Osteocyte (in vitro differentiated cells): ENCODE measurements at places on chromosomes 12 and 14.

DNA sequence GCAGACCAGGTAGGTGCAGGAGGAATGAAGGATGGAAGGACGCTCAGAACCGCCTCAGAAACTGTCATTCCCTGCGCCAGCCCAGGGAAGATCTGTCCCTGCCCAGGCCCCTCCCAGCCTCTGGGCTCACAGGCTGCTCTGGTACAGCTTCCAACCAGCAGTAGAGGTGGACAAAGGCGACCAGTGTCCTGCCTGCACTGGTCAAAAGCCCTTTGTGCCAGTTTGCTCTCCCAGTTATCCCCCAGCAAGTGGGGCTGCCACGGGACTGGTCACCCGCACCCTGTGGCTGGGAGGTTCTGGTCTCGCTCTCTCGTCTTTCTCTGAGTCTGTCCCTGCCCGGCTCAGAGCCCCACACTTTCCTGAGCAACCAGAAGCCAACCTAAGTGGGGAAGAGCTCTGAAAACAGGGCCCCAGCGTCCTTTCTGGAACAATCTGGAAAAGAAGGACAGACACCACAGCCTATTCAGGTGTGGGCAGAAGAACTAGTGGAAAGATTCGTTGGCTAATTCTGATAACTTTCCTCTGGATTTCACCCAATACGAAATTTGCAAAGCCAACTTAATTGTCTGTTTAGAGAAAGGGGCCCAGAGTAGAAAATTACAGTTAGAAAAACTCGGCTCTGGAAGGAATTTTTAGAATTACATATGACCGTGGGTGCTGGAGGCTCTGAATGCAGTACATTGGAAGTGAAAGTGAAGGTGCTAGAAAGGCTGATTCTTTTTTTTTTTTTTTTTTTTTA lies 21.7 kb downstream of the SNRNP35 start:
- H3K27ac ChIP-seq, result peak overlapping the region; percentile 94
- H3K36me3 ChIP-seq, result peaks cover 29% of the 10 kb centered on the region
- peaks cover 15% of the 10 kb centered on the region for H3K4me1 ChIP-seq
- no peak for DNase-seq

DNA sequence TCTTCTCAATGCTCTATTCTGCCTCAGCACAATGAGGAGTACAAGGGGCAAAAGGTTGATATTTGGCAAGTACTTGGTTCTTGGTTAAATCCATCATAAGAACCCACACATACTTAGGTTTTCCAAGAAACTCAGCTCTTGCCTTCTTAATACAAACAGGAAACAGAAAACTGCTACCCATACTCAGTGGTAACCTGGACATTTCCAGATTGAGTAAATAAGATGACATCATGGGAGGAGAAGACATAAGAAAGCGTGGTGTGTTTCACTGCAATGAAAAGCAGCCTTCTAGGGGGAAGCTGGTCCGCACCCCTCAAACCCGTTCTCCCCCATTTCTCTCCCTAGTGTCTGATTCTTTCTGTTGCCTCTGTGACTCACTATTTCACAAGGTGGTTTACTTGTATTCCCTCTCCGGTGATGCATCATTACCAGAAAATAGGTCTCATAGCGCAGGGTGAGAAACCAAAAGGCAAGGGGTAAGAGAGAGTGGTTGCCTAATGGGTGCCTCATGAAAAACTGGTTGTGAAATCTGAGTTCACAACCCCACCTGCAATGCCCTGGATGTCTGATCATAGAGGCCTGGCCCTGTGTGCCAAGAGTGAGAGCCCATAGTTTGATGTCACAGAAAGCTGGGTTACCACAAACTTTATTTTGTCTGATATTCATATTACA lies 326.5 kb upstream of the TBX3 start:
- DNase-seq, result no peak
- peaks cover 5% of the 10 kb centered on the region for H3K27me3 ChIP-seq
- no peak overlapping the region for H3K27ac ChIP-seq

- H3K4me3 ChIP-seq, result no peak overlapping the region
- peaks cover 26% of the 10 kb centered on the region for H3K27me3 ChIP-seq
- H3K27ac ChIP-seq, result no peak overlapping the region
- no peak for DNase-seq
- no peaks in the 10 kb centered on the region for H3K4me1 ChIP-seq
Measured at GRCh38 chr14:60008042-60008441, 83.7 kb upstream of the PCNX4 start.

- no peaks in the 10 kb centered on the region for H3K4me1 ChIP-seq
- DNase-seq, result no peak
- no peaks in the 10 kb centered on the region for H3K36me3 ChIP-seq
Measured at GRCh38 chr12:108169708-108170107, 40.6 kb downstream of the WSCD2 start.

DNA sequence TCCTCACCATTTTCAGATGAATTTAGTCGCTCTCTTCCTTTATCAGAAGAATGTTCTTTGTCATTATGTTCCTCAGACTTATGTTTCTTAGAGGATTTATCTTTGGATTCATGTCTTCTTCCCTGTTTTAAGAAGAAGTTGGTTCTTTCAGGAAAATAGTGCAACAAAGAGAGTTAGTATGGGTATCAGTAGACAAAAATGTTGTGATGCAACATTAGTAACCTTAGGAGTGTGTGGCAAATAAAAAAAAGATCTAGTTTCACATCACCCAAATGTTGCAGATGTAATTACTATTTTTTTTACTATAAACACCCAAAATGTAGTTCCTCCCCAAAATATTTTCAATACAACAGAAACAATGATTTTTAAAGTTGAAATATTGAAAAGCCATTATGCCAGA lies 7.8 kb downstream of the RSRC2 start:
- H3K36me3 ChIP-seq, result peaks cover 66% of the 10 kb centered on the region
- H3K4me1 ChIP-seq, result peaks cover 56% of the 10 kb centered on the region
- peak overlapping the region; percentile 67 for H3K27ac ChIP-seq
- no peak for DNase-seq
- H3K4me3 ChIP-seq, result peak overlapping the region; percentile 5
- no peaks in the 10 kb centered on the region for H3K27me3 ChIP-seq

GRCh38 chr14:97602438-97603117 lies 805.4 kb downstream of the VRK1 start:
- H3K27ac ChIP-seq, result no peak overlapping the region
- no peak for DNase-seq
- H3K4me1 ChIP-seq, result no peaks in the 10 kb centered on the region
- H3K36me3 ChIP-seq, result no peaks in the 10 kb centered on the region
- no peak overlapping the region for H3K4me3 ChIP-seq
- H3K27me3 ChIP-seq, result no peaks in the 10 kb centered on the region

GRCh38 chr12:40104461-40105264 lies 1.2 kb downstream of the SLC2A13 start:
- H3K4me3 ChIP-seq, result peak overlapping the region; percentile 67
- H3K27me3 ChIP-seq, result peaks cover 12% of the 10 kb centered on the region
- H3K4me1 ChIP-seq, result peaks cover 24% of the 10 kb centered on the region
- H3K27ac ChIP-seq, result no peak overlapping the region
- no peak for DNase-seq

- no peaks in the 10 kb centered on the region for H3K4me1 ChIP-seq
- no peaks in the 10 kb centered on the region for H3K36me3 ChIP-seq
- no peak overlapping the region for H3K27ac ChIP-seq
- H3K27me3 ChIP-seq, result no peaks in the 10 kb centered on the region
- DNase-seq, result no peak
- H3K4me3 ChIP-seq, result no peak overlapping the region
Measured at GRCh38 chr14:72708708-72709475, 185.0 kb downstream of the DPF3 start.

DNA sequence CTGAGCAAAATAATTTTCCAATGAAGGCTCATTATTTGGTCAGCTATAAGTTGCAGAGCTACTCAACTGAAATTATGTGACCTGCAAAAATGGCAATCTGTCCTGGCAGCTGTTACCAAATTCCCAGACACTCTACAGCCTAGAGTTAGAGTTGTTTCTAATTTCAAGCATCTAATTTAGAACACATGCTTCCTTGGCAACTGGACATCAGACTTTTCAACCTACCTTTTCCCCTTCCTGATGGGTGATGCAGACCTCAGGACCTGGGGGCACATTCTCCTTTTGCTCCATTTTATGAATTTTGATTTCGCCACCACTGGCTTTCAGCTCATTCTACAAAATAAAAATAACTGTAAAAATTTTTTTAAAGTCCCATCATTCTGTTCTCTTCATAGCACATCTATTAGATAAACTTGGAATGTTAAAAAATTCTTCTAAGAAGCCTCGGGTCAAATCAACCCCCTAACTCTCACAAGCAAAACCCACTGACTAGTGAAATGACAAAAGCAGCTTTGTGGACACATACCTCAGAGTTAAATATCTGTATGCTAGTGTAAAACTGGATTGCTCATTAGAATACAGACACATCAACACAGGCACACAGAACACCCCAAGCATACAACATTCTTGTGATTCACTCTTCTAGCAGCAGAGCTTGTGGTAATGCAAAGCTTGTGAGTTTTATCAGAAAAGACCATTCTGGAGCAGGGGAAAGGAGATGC lies 33.5 kb upstream of the CERS5 start:
- no peaks in the 10 kb centered on the region for H3K27me3 ChIP-seq
- H3K27ac ChIP-seq, result peak overlapping the region; percentile 57
- H3K36me3 ChIP-seq, result peaks cover 51% of the 10 kb centered on the region
- peaks cover 31% of the 10 kb centered on the region for H3K4me1 ChIP-seq
- no peak for DNase-seq
- no peak overlapping the region for H3K4me3 ChIP-seq

DNA sequence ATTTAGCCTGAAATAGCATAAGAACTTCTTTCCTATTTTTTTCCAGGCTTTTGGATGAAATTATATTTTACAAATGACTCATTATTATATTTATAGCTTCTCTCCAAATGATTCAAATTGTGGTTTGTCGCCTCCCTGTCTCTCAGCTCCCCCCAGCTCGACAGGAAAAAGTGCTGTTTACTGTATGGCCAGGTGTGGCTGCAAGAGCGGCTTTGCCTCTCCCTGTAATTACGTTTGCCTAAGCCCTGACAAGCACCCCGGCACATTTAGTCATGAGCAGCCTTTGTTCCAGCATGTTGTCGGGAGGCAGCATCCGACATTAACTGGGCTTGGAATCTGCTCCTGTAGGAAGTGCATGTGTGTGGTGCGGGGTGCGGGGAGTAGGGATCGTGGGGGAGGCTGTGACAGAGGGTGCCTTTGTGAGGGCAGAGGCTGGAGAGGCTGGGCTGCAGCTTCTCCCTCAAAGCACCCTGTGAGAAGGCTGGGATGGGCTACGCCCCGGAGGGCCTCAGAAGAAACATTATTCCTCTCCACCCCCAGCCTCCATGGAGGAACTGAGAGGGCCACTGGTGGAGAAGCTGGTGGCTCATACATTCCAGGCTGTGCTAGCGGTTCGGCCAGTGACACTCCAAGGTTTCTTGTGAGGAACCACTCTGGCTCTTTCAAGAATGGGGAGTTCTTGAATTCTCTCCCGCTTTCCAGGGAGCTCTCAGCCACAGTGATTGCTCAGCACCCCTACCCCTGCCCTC lies 42.1 kb upstream of the CTDSP2 start:
- H3K27ac ChIP-seq, result peak overlapping the region; percentile 87
- H3K4me1 ChIP-seq, result peaks cover 59% of the 10 kb centered on the region
- H3K4me3 ChIP-seq, result no peak overlapping the region
- DNase-seq, result no peak

GRCh38 chr12:27667540-27667939 lies 28.7 kb upstream of the REP15 start:
- peaks cover 76% of the 10 kb centered on the region for H3K36me3 ChIP-seq
- no peak overlapping the region for H3K4me3 ChIP-seq
- no peak overlapping the region for H3K27ac ChIP-seq
- peaks cover 7% of the 10 kb centered on the region for H3K4me1 ChIP-seq
- no peak for DNase-seq
- no peaks in the 10 kb centered on the region for H3K27me3 ChIP-seq

DNA sequence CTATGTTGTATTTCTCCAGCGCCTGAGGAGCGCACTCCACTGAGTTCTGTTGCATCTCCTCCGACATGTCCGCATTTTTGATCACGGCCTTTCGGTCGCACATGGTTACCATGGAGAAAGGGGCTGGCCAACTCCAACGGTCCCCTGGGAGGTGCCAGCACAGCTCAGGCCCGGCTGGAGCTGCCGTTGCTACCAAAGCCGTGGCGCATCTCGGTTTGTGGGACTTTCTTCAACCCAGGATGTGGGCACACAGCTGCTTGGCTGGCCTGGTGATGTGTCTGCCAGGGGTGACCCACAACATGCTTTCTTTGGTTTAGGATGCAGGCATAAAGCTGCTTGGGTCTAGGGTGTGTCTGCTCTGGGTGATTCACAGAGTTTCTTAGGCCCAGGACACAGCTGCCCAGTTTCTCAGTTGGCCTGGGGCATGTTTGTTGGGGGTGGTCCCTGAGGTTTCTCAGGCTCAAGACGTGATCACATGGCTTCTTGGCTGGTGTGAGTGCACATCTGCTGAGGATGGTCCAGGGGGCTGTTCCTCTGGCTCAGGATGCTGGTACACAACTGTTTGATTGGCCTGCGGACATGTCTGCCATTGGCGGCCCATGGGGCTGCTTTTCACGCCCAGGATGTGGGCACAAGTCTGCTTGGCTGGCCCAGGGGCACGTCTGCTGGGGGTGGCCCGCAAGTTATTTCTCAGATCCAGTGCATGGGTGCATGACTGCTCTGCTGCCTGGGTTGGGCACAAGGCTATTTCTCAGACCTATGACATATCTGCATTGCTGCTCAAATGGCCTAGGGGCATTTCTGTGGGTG lies 25.9 kb upstream of the GTF2A1 start:
- H3K27ac ChIP-seq, result no peak overlapping the region
- H3K27me3 ChIP-seq, result no peaks in the 10 kb centered on the region
- H3K36me3 ChIP-seq, result no peaks in the 10 kb centered on the region
- no peak overlapping the region for H3K4me3 ChIP-seq
- DNase-seq, result no peak
- H3K4me1 ChIP-seq, result no peaks in the 10 kb centered on the region

DNA sequence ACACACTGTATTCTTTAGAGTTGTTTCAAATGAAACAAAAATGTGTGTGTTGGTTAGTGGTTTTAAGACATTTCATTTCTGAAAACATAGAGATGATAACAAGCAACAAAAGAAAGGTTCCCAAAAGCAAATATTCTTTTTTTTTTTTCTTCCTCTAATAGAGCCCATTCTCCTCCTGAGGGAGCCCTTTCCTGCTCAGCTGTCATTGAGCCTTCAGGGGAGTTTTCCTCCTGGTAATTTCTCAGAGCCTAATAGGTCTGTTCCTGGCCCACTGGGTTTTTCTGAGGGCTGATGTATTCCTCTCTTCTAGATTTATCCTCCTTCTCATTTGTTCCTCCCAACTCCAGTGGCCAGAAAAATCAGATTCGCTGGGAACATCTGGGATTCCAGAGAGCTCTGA lies 654.5 kb downstream of the NOVA1 start:
- no peaks in the 10 kb centered on the region for H3K4me1 ChIP-seq
- no peaks in the 10 kb centered on the region for H3K36me3 ChIP-seq
- H3K27ac ChIP-seq, result no peak overlapping the region
- no peaks in the 10 kb centered on the region for H3K27me3 ChIP-seq
- no peak overlapping the region for H3K4me3 ChIP-seq

- peaks cover 59% of the 10 kb centered on the region for H3K27me3 ChIP-seq
- DNase-seq, result no peak
- H3K4me3 ChIP-seq, result no peak overlapping the region
- no peak overlapping the region for H3K27ac ChIP-seq
Measured at GRCh38 chr14:92253381-92253894, 69.5 kb upstream of the SLC24A4 start.
